ENCODE measurements at places on chromosomes 16 and 17. TPM values are rescaled to one million over a fixed set of nuclear protein-coding genes. Genes with fewer than 3 reads are reported as not detected.

KRTAP16-1 gene
- not detected for total RNA-seq

CRHR1 gene
- 0.40 TPM for total RNA-seq

ABCA9 gene
- total RNA-seq: 1.3 TPM

PPP1R27 gene
- total RNA-seq: 0.24 TPM

MYH3 gene
- 0.52 TPM for total RNA-seq

FSCN2 gene
- 0.76 TPM for total RNA-seq

SLFN14 gene
- total RNA-seq: not detected

KRTAP1-3 gene
- total RNA-seq: not detected

HID1 gene
- total RNA-seq: 3.1 TPM

SYCE1L gene
- 6.0 TPM for total RNA-seq

SMIM36 gene
- not detected for total RNA-seq

TBC1D3 gene
- total RNA-seq: not detected

KRT24 gene
- 10.0 TPM for total RNA-seq

CNTD1 gene
- not detected for total RNA-seq

RBL2 gene
- total RNA-seq: 25.3 TPM

TP53TG3F gene
- total RNA-seq: not detected

HS3ST4 gene
- total RNA-seq: 2.1 TPM

GRAP gene
- 1.00 TPM for total RNA-seq

ARL5C gene
- total RNA-seq: not detected

SULT1A1 gene
- 4.7 TPM for total RNA-seq

CCR7 gene
- 0.48 TPM for total RNA-seq

EFCAB5 gene
- total RNA-seq: not detected

STH gene
- total RNA-seq: not detected

CACNA1G gene
- total RNA-seq: 0.08 TPM

GPR179 gene
- total RNA-seq: not detected

IRF8 gene
- 2.2 TPM for total RNA-seq

KRT36 gene
- not detected for total RNA-seq

CCDC154 gene
- total RNA-seq: 0.12 TPM

CRYBA1 gene
- not detected for total RNA-seq

ADAP2 gene
- total RNA-seq: 6.3 TPM

CEMP1 gene
- not detected for total RNA-seq

Data from esophagus mucosa (tissue), 1 donor.